ENCODE measurements at places on chromosomes 16 and 17.

DNA sequence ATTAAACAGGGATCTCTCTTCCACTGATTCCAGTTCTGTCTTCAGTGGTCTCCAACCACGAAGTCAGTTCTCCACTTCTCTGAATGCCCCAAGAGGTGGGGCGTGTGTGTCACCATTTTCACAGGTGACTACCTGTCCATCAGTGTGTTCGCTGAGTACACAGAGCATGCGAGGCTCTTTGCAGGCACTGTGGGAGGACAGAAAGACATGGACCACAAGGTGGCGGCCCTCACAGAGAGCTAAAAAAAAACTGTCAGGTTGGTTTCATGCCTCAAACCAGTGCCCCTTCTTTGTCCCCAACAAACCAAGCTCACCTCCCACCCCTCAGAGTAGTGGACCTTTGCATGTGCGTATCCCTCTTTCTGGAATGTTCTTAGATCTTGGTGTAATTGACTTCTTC, 13.8 kb downstream of the EMP2 start:
- DNase-seq: no peak

DNA sequence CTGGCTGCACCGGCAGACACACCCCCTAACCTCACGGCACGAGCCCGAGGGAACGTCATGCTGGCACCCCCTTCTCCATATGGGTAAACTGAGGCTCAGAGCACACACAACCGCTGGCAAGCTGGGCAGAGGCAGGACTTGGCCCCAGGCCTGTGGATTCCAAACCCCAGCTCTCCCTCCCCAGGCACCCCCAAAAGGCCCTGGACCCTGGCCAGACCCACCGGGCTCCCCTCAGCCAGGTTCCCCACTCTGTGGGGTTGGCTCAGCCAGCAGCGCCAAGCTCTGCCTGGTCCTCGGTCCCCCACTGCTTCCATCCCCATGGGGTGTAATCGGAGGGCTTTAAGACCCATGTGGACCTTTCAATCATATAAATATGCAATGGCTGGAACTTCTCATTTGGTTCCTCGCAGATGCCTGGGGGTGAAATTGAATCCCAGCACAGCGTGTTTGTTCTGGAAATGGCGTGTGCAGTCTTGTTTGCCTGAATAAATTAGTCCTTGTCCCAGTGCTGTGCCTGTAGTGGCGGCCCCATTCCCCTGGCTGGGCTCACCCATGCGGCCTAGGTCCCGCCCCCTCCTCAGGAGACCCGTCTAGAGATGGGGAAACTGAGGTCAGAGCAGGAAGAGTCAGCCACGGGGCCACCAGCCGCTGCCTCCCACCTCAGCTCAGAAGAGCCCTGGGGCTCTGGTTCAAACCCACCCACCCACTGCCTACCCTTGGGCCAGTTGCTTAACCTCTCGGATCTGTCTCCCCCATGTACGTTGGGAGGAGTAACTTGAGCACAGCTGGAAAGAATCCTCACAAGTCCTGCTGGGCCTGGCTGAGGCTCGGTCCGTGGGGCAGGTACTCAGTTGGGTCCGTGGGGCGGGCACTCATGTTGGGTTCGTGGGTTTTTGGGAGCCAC, 57.3 kb downstream of the ZFPM1 start:
- DNase-seq: no peak

DNA sequence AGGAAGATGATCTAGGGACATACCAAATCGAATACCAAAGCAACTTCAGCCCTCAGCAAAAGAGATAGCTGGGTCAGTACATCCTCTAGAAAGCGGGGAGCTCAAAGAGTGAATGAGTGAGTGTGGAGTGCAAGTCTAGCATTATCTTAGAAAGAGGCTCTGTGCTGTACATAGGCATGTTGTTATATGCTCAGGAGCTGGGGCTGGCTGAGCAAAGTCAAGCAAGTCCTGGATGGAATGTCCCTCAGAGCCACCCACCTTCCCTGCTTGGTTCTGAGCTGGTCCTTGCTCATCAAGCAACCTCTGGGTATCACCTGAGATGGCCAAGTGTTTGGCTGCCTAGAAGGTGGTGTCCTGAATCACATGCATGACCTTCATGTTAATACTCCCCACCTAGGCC, 4.9 kb upstream of the KLHL11 start:
- no peak for DNase-seq

GRCh38 chr17:43892647-43892952, 14.7 kb downstream of the MPP2 start:
- no peak for DNase-seq

DNA sequence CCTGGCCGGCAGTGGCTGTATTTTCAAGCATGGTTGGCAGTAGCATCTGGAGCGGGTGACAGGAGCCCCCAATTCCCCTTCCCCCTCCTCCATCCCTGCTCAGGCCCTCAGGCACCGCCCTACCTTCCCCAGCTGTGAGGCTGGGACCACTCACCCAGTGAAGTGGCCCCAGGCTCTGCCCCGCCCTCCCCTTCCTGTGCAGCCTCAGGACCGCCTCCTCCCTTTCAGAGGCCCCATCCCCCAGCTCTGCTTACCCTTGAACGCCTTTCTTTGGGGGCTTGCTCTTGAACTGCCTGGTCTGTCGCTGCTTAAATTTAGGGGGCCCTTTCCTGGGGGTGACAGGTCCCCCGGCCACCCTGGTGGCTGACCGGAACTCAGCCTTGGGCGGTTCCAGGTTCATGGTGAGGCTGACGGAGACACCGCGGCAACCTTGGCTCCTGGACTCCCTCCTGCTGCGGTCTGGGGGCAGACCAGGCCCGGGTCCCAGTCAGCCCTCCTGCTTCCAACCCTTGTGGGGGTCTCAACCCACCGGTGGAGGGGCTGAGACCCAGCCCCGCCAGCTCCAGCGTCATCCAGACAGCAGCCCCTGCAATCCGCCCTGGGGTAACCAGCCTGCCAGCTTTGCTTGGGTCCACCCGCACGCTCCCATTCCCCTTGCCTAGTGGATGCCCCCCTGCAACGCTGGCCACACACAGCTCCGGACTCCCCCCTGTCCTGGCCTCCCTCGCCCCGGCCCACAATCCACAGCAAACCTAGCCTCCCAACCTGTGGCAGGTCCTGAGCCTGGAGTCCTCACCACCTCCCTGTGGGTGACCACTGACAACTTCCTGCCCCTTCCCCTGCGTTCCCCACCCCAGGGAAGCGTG, 3.2 kb downstream of the PDE6G start:
- no peak for DNase-seq

- peak; percentile 89 for DNase-seq
These were observed 47.6 kb downstream of the IL21R start for GRCh38 chr16:27449434-27450195.

DNA sequence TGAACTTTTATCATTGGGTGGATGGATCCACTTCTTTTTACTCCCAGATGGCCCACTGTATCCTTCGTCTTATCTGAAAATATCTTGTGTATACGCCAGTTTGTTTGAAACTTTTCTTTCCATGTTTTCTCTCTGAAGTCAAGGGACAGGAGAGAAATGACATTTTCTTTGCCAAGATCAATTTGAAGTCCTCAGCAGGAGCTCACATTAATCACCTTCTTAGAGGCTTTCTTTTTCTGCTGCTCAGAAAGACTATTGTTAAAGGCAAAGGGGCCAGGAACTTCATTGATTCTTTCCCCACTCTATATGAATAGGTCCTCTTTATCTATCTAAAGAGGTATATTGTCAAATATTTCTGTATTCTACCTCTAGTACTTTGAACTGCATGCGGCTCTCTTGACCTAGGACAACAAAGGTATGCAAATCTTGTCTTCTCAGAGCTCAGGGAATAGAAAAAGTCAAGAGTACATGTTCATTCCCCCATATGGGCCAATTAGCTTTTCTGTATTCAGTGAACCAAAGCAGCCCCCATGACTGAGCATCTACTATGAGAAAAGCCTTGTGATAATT, 583.3 kb downstream of the HS3ST4 start:
- DNase-seq: no peak

DNA sequence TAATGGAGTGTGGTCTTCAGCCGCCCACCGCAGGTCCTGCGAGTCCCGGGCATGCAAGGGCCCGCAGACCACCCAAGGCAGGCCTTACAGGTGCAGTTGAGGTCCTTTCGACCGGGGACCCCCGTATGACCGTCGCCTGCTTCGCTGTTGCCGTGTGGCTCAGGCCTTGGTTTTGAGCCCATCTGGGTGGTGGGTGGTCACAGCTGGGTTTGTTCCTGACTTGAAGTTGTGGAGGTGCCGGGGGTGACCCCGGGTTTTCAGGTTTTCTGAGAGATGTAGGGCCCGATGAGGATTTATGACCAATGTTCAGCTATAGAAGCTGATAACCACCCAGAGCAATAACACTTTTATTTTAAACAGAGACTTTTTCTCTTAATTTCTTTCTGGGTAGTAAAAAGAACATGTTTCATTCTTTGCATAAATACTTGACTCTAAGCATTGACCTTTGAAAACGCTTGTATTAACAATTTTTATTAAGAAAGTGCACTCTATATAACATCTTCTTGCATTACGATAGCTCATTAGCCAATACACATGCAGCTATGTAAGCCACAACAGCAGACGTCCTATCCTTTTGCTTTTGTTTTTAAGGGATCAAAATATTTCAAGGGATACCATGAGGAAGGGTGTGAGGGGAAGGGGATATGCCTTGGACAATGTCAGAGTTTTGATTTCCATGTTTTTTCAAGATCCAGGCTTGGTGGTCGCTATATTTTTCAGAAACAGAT, 1.9 kb downstream of the FOXL1 start:
- DNase-seq: no peak

DNA sequence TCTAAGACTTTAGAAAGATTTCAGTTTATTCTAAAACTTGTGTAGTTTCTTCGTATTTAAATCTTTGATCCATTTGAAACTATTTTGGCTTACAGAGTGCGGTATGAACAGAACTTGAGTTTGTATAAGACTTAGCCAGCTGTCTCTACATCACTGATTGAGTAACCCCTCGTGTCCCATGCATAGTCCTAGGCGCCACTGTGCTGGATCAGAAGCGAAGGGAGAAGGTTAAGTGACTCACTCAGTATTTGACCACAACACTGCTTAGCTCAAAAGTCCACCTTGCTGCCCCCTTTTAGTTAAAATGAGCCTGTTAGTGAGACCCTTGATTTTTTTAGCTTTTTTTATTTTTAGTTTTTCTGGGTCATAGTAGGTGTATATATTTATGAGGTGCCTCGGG, 28.4 kb downstream of the CD300LB start:
- DNase-seq: no peak

GRCh38 chr17:42922294-42922693, 21.7 kb downstream of the G6PC1 start:
- no peak for DNase-seq

- DNase-seq: no peak
These were observed 34.4 kb downstream of the ZZEF1 start for GRCh38 chr17:4108397-4108796.

DNA sequence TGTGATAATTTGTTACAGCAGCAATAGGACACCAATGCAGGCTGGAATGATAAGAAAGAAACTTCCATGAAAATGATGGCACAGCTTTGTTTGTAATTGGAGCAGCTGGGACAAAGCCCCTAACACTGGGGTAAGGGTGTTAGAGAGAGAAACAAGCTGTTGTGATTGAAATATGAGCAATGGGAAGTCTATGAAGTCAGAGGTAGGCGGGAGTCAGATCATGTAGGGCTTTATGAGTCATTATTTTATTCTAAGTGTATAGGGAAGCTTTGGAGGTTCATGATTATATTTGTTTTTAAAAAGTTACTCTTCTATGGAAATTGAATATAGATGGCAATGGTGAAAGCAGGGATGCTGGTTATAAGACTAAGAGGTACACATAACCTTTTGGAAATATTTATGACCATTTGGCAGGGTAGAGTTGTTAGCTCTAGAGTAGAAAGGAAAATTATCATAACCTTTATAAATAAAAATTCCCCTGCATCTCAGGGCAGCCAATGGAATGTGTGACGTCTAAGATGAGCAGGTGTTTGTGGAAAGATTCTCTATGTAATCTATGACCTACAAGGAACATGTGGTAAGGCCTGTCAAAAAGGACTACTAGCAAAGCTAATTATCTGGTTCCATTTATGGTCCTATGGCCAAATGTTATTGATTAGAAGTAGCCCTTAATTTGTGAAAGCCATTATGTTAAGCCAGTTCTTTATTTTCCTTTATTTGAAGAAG, 85.6 kb downstream of the KCNJ2 start:
- DNase-seq: no peak

DNA sequence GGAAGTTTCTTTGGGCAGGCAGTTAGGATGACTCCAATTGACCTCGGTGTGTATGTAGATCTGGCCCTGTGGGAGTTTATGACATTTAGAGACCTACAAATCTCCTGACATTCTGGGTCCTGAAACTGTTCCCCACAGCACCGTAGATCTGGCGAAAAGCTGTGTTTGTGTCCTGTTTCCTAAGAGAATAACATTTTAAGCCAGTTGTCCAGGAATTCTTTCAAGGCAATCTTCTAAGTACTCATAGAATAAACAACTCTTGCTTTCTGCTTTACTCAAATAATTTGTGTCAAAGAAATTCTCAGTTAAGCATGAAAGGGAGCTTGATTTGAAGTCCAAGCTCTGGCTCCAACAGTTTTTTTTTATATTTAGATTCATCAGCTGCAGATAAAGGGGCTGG, 78.5 kb upstream of the ELAC2 start:
- no peak for DNase-seq

- no peak for DNase-seq
These were observed 111.0 kb downstream of the N4BP1 start for GRCh38 chr16:48498769-48499631.

DNA sequence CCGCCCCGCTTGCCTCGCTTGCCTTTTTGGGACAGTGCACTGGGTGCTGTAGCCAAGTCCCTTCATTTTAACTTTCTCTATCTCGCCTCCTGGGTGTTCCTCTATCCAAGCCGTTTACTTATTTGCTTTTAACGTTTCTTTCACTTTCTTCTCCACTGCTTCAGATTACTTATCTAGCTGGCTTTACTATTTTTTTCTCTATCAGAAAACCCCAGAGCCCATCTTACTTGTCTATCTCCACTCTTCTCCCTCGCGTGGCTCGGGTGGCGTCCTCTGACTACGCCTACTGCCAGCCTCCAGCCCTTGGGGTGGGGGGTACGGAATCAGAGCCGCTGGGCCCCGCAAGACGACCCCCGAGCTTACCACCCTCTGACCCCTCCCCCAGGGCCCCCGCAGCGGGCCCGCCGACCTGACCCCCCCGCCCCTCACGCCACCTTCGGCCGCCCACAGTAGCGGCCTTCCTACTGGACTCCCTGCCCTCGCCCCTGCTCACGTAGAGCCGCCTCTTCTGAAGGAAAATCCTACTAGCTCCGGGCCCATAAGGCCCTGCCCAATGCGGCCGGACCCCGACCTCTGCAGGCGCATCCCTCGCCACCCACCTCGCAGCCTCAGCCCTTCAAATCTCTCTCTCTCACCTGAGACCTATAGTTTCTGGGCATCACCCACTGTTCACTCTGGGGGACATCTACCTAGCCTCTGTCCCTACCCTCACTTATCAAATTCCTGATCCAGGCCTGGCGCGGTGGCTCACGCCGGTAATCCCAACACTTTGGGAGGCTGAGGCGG, 1.0 kb upstream of the SLC12A4 start:
- DNase-seq: no peak

DNA sequence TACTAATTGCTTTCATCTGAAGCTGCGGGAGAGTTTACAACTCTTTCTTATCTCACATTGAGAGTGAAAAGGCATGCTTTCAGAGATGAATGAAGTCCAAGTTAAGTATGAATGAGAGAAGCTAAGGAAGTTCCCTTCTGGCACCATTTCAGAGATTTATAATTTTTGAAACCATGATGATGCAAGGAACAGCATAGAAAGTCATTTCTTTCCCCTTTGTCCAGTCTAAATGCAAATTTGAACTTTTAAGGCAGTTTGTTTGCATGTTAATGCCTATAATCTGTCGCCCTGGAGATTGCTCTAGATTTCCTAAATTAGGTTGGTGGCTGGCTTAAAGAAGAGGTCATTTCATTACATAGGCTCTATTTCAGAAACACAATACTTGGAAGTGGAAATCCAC, 594.8 kb upstream of the GOT2 start:
- no peak for DNase-seq

All from activated CD8-positive, alpha-beta memory T cell treated with anti-CD3 and anti-CD28 coated beads, Interleukin-2, amount 50 U/mL, for 48 hours (primary cell).